DMS153 (cell line): ENCODE measurements at places on chromosomes 1 and 21.

GRCh38 chr1:109152196-109152595 lies 38.3 kb downstream of the ELAPOR1 start:
- no peak for DNase-seq

DNA sequence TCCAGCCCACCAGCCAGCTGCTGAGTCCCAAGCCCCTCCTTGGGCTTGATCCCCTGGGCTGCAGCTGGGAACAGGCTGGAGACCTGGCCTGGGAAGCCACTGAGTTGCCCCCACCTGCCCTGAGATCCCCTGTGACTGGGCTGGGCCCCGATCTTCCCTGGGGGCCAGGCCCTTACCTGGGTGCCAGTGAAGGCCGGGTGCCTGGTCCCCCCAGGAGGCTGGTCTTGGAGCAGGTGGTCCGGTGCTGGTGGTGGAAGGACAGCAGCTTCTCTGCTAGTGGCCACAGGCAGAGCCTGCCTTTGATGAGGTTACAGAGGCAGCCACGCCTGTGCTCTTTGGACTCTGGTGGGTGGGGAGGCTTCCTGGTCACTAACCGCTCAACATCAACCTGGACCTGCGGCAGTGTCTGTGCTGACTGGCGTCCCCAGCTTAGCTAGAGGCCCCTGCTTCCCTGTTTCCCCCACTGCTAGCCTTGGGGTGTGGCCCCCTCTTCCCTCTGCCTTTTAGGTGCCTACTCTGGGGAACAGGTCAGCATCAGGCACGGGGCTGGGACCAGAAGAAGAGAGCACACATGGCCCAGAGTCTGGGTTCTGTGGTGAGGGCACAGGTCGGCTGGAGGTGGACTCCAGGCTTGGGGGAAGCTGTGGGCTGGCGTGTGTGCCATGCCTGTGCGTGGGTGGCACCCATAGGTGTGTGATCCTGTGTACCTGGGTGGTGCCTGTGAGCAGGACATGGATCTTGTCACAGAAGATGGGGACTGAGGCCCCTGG lies at the start of gene EPS8L3:
EPS8L3 (minus strand) TSS at position 278 of the 770 bp plus-strand sequence. CDS start 2,174 bp downstream, outside the sequence.
- no peak for DNase-seq

DNA sequence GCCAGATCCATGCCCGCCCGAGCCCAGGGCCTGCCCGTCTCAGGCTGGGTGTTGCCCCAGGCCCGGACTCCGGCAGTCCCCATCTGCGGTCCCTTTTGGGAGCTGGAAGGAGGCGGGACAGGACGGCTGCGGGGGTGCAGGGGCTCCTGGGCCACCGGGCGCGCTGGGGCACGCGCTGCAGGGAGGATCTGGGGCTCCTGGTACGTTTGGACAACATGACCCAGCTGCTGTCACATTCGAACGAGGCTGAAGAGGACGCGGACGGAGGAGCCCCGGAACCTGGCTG lies 6.6 kb upstream of the CALML6 start:
- DNase-seq = no peak

DNA sequence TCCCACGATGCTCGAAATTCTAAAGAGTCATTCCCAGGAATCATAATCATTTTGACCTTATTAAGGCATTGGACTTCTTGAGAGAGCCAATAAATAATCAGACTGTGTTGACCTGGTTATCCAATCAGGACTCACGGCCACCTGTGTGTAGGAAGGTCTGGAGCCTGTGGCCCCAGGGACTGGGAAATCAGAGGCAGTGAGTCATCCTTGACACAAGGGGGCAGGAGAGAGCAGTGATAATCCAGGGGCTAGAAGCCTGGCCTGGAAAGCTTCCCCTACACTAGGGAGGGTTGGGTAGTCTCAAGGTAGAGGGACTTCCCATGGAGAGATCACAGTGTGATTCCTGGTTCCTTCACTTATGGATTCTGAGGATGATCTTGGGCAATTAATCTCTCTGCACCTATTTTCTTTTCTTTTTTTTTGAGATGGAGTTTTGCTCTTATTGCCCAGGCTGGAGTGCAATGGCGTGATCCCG lies 4.7 kb downstream of the MR1 start:
- DNase-seq = peak; percentile 42

- DNase-seq = no peak
Measured at GRCh38 chr1:33013791-33014190, 22.9 kb downstream of the AK2 start.

- DNase-seq = no peak
Measured at GRCh38 chr1:65255035-65255655, 54.2 kb upstream of the DNAJC6 start.

DNA sequence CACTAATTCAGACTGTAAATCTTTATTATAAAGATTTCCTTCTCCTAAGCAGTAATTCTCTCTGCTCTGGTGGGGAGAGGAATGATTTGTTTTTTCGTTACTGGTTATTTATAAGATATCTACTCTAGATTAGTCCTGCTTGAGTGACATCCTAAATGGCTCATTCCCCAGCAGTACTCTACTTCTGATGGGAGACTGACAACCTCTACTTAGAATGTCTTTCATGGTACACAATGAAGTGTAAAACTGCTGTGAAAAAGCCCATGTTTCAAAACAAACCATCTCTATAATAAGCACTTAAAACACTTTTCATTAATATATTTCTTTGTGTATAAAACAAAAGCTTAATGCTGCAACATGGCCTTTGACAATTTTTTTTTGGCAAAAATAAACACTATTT lies 33.9 kb upstream of the ESRRG start:
- no peak for DNase-seq

DNA sequence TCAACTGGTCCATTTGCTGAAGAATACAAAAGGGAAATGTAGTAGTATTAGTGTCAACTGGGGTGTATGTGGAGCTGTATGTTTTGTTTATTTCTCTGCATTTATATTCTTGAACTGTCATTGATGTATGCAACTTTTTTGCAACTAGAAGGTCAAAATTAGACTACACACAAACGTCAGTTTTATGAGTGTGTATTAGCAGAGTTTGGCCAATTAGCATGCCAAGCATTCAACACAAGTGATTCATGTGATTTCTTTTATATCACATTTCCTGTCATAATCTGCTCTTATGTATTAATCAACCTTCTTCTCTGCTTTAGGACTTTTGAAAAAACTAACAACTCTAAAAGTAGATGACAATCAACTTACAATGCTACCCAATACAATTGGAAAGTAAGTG lies 211.1 kb downstream of the LRRC40 start:
- DNase-seq = no peak

- DNase-seq = no peak
Measured at GRCh38 chr21:42085246-42086077, 14.3 kb downstream of the UMODL1 start.

DNA sequence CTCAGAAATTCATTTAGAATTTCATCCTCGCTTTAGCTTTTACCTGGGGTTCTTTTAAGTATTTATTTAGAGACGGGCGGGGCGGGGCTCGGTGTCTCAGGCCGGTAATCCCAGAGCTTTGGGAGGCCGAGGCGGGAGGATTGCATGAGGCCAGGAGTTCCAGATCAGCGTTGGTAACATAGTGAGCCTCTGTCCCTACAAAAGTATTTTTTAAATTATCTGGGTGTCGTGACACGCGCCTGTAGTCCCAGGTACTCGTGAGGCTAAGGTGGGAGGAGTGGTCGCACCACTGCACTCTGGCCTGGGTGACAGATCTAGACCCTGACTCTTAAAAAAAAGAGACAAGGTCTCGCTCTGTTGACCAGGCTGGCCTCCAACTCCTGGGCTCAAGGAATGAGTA lies 942 bp upstream of the RSBN1 start:
- DNase-seq = no peak

DNA sequence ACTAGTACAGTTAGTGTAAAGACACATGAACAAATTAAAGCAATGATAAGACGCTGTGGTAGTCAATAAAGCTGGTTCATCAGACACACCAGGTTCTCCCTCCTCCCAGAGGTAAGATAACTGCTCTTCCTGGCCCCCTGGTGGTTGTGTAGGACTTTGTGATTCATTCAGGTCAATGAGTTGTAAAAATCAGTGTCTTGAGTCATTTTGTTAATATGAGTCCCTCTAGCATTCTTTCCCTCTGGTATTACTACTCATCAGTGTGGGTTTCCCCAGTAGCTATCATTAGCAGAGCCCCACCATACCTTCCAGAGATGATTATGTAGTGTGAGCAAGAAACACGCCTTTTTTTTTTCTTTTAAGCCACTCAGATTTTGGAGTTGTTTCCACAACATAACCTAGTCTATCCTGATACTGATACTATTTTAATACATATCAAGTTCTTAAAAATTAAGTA lies 3.6 kb upstream of the SETDB1 start:
- DNase-seq = peak; percentile 77

DNA sequence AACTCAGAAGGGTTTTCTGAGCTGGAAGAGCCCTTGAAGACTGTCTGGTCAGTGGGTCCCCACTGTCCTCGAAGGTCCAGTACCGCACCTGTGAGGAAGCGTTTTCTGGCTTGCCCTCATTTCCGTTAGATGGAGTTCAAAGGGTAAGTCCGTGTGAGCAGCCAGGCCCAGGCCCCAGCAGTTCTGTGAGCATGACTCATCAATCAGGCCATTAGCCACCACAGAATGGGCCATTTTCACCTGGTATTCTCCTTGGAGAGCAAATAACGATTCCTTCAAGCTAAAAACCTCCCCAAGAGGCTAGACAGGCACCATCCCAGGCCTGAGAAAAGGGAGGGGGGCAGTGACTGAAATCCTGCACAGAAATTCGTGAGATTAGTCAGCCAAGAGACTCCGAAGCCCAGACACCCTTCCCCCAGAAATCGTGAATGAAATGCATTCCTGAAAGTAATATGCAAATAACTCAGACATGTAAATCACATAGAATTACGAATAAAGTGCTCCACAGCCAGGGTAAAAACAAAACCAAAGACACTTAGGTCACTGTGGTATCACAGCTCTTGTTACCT lies 66.0 kb downstream of the BCAR3 start:
- no peak for DNase-seq

GRCh38 chr1:41380979-41381691 lies 19.9 kb downstream of the FOXO6 start:
- DNase-seq = peak; percentile 81

GRCh38 chr1:16109571-16109970 lies 36.1 kb upstream of the FAM131C start:
- DNase-seq = no peak

DNA sequence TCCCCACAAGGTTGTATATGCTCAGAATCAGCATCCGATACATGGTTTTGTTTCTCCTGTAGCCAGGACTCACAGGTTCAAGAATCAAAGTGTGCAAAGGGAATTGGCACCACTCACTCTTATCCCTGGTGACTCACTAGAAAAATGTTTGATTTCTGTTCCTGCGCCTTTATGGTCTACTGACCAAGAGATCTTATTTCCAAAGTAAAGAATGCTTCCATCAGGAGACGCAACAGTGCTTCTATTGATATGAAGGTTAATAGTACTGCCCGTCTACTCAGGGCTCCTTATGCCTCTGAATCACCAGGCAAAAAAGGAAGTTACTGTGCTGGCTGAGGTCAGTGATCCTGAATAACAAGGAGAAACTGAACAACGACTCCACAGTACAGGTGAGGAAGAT lies 1392.0 kb upstream of the PRMT6 start:
- DNase-seq = no peak

- DNase-seq = no peak
Measured at GRCh38 chr21:44415073-44416025, 40.0 kb upstream of the LRRC3 start.

DNA sequence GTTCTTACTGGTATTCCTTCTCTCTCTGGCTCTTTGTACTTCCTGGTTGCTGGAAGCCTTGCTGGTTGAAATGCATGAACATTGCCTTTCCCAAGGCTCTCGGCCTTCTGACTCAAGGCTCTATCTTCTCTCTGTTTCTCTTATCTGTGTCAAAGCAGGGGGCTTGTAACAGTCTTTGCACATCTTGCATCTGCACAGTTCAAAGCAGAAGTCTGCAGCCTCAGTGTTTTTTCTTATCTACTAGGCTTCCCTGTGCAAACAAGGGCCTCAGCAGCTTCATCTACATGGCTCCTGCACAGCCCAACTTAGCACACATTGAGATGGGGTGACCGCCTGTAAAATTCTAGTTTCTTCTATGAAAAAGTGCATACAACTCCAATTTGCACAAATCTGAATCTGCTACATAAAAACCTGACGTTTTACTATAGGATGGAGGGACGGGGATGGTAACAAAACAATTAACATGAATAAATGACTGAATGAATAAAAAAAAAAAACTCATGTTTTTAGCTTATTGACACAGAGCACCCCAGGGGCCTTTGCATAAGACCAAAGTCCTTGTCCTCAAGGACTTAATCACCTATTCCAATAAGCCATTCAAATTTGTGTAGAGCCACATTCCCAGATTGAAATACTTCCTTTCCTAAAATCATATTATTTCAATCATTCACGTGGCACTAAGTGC lies 458.3 kb downstream of the LMO4 start:
- DNase-seq = no peak

DNA sequence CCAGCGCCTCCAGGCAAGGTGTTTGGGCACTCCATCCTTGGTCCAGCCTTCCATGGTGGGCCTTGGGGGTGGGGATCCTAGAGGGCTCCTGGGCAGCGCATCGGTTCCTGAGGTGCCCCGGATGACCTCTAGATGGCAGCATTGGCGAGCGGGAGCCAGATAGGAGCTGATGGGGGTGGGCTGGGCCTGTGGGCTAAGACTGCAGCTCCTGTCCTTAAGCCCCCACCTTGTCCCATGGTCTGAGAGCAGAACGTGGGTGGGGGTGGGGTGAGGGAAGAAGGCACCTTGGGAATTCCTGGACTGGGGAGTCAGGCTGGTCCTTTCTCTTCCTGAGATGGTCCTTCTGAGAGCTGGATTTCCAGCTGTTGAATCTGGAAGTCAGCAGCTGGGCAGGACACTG lies 93.4 kb upstream of the CSF3R start:
- DNase-seq = peak; percentile 36

- no peak for DNase-seq
Measured at GRCh38 chr1:119713039-119713748, 1.5 kb downstream of the PHGDH start.

GRCh38 chr1:65141394-65141793 lies 6.6 kb upstream of the AK4 start:
- DNase-seq = no peak

GRCh38 chr1:227304665-227305064 lies 13.6 kb downstream of the CDC42BPA start:
- no peak for DNase-seq

DNA sequence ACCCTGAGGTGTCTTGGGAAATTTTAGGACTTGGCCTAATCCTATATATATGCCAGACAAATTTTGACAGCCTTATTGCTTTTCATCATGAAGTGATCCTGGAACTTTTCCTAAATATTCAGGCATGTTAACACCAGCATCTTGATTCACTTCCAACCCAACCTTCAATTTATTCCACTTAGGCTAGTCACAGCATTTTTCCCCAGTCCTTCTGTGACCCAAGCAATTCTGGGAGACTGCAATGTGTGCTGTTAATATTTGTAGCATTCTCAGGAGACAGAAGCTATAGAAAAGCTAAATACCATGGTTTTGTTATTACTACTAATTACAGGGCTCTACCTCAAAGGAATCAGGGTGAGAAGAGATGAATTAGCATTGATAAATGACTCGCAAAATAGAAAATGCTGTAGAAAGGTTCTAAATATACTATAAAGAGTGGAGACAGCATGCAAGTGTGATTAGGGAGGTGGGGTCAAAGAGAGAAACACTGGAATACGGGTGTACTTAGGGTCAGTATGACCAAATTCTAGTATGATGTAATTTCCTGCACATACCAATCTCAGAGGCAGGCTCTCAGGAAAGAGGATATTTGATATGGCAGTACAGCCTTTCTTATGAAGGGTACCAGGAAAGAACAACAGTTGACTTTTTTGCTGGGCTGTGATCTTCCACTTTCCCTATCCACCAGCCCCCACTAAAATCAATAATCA lies 29.1 kb downstream of the PRRX1 start:
- no peak for DNase-seq
